ENCODE measurements at places on chromosomes 12 and 14.

GRCh38 chr14:50064993-50065392, 51.4 kb downstream of the VCPKMT start:
- DNase-seq: peak; percentile 87

DNA sequence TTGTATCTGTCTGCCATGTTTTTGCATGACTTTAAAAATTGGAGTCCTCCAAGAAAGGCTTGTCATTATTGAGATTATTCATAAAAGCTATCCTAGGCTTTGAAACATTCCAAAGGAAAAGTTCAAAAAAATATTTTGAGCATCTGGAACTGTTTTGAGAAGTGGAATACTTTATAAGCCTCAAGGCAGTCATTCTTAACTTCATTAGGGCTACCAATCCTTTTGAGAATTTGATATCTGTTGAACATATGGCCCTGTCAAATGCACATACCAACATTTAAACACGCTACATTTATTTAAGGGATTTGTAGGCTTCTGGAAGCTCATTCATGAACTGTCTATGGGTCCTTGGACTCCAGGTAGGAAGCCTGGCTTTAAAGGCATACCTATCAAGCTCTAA, 77.0 kb downstream of the TMEM117 start:
- DNase-seq: no peak

DNA sequence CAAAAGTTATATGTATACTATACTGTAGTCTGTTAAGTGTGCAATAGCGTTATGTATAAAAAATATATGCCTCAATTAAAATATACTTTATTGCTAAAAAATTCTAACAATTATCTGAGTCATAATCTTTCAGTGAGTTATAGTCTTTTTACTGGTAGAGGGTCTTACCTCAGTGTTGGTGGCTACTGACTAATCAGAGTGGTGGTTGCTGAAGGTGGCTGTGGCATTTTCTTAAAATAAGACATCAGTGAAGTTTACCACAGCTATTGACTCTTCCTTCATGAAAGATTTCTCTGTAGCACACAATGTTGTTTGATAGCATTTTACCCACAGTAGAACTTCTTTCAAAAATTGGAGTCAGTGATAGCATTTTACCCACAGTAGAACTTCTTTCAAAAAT, 23.4 kb downstream of the POLR3B start:
- DNase-seq: no peak

- no peak for DNase-seq
Measured at GRCh38 chr12:42706321-42706720, 116.8 kb upstream of the PRICKLE1 start.

DNA sequence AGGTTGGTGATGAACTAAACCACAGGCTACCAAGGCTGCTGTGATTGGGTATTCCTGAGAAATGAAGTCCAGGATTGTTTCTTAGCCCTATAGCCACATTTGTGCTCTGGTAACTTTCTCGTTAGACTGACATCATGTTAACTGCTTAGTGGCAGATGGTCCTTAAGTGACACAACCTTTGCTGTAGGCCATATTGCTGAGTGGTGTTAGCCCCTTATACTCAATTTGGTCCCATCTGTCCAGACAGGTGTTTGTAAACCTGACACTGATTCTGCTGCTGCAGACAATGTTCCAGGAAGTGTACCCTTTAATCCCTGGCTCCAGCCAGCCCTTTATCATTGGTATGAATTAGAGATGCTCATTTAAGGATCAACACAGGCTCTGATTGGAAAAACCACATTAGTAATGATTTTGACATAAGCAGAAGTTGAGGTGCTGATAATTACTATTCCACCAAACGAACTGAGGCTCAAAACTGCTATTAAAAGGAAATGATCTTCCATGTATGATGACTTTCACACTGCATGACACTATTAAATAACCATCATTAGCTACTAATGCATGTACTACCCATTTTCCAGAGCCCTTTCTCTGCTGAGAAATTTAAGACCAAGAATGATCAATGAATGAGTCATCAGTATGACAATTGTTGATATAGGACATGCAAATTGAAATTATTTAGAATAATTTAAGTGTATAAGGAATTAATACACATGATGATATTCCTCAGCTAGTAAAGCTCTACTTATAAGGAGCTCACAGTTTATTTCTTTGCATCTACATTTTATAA, 3.6 kb upstream of the SSTR1 start:
- no peak for DNase-seq

DNA sequence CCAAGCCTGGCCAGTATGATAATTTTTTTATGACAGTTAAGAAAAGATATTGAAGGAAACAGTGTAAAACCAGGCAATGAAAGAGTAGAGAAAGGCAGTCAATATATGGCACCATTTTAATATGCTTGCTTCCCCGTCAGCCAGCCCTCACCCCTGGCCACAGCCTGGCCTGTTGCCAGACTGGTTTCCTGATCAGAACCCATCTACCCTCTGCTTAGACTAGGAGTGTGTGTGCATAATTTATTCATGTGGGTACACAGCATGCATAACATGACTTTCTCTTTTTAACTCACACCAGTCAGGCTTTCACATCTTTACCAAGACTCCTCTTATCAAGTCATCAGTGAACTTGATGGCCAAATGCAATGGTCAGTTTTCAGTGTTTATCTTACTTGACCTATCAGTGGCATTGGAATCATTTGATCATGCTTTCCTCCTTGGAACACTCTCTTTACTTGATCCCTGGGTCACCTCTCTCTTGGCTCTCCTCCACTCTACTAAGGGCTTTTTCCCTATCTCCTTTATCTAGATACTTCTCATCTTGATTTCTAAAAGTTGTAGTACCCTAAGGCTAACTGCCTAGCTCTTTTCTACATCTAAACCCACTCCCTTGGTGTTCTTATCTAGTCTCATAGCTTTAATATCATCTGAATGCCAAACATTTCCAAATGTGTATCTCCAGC, 10.0 kb upstream of the GPR19 start:
- DNase-seq: no peak

DNA sequence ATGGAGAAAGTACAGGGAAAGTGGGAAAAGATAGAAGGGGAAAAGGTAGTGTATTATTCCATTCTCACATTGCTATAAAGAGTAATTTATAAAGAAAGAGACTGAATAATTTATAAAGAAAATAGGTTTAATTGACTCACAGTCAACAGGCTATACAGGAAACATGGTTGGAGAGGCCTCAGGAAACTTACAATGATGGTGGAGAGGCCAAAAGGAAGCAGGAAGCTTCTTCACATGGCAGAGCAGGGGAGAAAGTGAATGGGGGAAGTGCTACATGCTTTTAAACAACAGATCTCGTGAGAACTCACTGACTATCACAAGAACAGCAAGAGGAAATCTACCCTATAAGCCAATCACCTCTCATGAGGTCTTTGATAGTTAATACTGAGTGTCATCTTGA, 725.0 kb upstream of the FLRT2 start:
- DNase-seq: no peak

GRCh38 chr12:99914206-99914605, 70.5 kb downstream of the ANKS1B start:
- DNase-seq: no peak

DNA sequence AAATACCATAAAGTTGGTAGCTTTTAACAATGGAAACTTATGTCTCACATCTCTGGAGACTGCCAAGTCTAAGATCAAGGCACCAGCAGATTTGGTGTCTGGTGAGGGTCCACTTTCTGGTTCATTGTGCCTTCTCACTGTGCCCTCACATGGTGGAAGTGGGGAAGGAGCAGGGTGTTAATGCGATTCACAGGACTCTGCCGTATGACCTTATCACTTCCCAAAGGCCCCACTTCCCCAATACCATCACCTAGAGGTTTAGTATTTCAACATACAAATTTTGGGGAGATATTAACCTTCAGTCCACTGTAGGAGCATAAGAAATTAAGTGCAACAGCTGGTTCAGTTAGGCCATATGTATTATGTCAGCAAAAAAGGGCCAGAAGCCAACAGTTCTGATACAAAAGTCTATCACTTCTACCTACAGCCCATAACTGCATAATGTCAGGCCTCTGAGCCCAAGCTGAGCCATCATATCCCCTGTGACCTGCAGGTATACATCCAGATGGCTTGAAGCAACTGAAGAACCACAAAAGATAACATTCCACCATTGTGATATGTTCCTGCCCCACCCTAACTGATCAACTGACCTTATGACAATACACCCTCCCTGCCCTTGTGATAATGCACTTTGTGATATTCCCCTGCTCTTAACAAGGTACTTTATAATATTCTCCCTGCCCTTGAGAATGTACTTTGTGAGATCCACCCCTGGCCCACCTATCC, 24.7 kb downstream of the DDHD1 start:
- DNase-seq: no peak

- DNase-seq: no peak
Measured at GRCh38 chr12:81261508-81262207, 183.8 kb downstream of the ACSS3 start.

- no peak for DNase-seq
Measured at GRCh38 chr14:64733899-64734298, 29.7 kb downstream of the PLEKHG3 start.

GRCh38 chr14:102392506-102392905, 29.8 kb downstream of the TECPR2 start:
- no peak for DNase-seq

GRCh38 chr12:26361964-26362363, 166.6 kb downstream of the SSPN start:
- no peak for DNase-seq

DNA sequence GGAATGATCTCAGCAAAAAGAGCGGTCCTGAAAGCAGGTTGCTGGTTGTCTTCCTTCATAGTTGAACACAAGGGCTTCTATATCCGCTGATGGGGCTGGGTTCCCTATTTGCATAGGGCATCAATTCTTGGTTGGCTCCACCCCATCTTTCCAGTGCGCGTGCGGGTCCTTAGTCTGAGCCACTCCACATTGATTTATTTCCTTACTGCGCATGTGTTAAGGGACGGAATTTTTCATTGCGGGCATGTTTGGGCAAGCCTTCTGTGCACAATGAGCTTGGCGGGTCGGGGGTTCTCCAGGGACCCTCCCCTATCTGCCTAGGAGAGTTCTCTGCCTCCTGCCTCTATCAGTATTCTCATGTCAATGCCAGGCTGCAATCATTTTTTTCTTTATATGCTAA, 21.2 kb upstream of the DLGAP5 start:
- no peak for DNase-seq

- DNase-seq: peak; percentile 25
Measured at GRCh38 chr14:53002576-53002975, 51.7 kb upstream of the FERMT2 start.

- peak; percentile 81 for DNase-seq
Measured at GRCh38 chr12:49741882-49742620, 694 bp downstream of the TMBIM6 start.

- no peak for DNase-seq
Measured at GRCh38 chr12:49276304-49277290, 11.7 kb downstream of the TUBA1C start.

- no peak for DNase-seq
Measured at GRCh38 chr12:3225796-3226180, 148.6 kb downstream of the TSPAN9 start.

DNA sequence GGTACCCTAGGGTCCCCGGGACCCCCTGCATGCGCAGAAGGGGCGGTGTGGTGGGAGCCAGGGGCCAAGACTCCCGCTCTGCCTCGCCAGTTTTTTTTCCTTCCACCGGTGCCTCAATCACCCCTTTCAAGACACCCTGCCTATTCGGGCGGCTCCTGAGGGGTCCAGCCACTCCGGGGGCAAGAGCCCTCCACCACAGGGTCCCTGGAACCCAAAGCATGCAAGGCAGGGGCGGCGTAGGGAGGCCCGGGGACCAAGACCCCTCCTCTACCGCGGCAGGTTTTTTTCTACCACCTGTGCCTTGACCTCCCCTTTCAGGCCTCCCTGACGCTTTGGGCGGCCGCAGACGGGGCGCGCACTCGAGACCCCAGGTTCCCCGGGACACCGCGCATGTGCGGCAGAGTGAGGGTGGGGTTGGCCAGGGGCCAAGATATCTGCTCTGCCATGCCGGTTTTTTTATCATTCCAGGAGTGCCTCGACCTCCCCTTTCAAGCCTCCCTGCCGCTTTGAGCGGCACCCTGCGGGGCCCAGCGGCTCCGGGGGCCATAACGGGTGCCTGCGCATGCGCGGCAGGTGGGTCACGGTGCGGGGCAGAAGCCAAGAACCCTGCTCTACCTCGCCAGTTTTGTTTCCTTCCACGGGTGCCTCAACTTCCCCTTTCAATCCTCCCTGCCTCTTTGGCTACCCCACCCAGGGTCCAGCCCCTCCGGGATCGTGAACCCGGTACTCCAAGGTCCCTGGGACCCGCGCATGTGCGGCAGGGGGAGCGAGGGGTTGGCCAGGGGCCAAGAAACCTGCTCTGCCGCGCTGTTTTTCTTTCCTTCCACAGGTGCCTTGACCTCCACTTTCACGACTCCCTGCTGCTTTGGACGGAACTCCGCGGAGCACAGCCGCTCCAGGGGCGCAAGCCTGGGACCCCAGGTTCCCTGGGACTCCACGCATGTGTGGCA, 328.1 kb downstream of the ALG10 start:
- DNase-seq: no peak

DNA sequence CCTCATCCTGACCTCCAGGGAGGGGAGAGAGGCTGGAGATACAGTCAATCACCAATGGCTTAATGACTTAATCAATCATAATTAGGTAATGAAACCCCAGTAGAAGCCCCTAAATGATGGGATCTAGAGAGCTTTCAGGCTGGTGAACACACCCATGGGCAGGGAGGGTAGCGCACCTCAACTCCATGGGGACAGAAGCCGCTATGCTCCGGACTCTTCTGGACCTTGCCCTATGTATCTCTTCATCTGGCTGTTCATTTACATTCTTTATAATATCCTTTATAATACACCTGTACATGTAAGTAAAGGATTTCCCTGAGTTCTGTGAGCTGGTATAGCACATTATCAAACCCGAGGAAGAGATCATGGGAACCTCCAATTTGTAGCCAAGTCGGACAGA, 205.9 kb downstream of the STXBP6 start:
- DNase-seq: no peak

DNA sequence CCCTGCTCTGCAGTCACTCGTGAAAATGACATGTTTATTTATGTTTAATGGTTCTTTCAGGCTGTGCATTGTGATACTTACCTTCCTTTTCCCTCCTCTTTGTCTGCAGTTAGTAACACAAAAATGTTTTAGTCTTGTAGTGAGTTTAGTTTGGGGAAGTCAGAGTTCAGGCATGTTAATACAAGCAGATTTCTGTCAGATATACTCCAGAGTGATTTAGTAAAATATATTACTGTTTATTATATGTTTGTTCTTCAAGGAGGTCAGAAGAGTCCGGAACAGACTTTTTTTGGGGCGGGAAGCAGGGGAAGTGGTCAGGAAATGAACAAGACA, 28.7 kb downstream of the MSRB3 start:
- DNase-seq: no peak

DNA sequence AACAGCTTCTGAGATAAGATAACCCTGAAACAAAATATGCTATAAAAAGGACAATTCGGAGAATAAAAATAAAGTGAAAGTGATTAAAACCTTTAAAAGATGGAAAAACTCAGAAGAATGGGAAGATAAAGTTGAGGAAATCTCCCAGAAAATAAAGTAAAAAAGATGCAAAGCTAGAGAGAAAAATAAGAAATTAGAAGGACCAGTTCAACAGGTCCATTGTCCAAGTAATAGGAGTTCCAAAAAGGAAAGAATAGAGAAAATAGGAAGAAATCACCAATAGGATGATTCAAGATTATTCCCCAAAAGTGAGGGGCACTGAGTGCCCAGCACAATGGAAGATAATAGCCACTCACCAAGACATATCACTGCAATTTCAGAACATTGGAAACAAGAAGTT, 4.8 kb upstream of the PRPF40B start:
- no peak for DNase-seq

Measured in osteoblast (primary cell).